GM13977 (cell line): ENCODE measurements at places on chromosomes 2 and 18.

DNA sequence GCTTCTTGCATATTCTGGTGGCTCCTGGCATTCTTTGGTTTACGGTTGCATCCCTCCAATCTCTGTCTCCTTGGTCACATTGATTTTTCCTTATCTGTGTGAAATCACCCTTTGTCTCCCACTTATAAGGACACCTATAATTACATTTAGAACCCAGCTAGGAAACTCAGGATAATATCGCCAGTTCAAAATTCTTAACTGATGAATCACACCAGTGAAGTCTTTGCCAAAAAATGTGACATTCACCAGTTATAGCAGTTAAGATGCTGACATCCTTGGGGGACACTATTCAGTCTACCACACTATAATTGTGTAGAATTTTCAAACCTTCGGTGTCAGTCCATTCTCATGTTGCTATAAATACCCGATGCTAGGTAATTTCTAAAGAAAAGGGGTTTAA is 320.2 kb downstream of the TMX3 start:
- DNase-seq: no peak

DNA sequence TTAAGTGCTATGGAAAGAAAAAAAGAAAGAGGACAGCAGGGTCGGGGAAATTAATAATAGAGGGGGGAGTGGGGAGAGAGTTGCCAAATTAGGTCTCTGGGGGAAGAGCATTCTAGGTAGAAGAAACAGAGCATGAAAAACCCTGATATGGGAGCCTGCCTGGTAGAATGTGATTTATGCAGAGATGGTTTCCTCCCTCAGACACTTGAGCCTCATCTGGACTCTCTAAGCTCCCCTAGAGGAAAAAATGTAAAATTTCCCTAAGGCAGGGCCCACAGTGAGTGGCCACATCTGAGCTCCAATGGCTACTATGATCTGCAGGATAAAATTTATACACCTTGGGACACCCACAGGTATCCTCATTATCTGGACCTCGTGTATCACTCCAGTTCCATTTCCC is 20.6 kb upstream of the EPAS1 start:
- DNase-seq: no peak

DNA sequence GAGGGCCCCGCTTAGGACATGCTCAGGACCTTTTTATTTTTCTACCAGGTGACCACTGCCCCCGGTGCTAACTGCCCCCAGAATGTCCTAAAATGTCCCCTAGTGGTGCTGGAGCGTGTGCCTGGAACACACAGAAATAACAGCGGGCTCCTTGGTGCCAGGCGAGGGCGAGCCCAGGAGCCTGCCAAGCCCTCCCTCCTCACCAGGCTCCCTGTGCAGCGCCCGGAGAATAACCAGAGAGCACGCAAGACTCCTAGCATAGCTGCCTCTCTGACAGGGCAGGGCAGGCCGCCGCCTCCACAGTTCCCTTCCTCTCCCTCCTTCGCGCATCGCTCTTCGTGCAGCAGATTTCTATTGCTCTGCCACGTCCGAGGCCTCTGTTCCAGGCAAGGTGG is 84.3 kb upstream of the ZNF516 start:
- DNase-seq: no peak

DNA sequence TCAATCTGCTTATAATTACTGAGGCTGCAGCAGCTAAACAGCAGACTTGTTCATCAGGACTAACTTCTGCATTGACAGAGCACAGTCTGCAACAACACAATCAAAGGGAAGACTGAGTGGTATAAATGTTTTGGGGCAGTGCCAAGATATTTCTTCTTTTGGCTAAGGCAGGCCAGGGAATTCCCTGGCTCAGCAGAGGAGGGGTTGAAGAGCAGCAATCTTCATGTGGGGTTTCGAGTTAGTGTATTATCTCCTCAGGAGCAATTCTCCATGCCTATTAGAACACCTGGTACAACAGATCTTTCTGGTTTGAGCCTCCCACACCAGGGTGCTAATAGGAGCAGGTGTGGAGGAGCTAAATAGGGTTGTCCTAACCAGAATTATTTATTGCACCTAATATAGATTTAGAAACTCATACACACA is 103.0 kb upstream of the STK17B start:
- no peak for DNase-seq

- no peak for DNase-seq
Observed at GRCh38 chr2:238665919-238666318, 182.0 kb upstream of the TWIST2 start.

DNA sequence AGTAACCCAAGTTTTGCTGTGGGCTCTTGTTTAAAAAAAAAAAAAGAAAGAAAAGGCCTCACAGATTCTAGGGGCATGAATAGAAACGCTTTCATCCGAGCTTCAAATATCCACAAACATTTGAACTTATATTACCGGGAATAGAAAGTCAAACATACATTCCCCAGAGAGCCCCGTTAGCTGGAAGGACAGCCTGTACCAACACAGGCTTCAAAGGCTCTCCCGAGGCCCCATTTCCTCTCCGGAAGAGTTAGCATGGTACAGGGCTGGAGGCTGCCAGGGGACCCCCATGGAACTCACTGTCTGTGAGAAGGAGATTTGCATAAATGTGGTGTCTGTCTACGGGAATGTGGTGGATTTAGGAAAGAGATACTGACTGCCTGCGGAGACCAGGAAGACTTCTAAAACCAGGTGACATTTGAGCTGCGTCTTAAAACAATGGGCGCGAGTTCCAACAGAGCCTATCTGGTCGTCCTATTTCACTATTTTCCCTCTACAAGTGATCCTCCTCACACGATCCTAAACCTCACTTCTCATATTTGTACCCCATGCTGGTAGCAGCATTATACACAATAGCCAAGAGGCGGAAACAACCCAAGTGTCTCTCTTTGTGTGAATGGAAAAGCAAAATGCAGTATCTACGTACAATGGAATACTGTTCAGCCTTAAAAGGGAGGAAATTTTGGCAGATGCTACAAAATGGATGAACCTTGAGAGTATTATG is 820 bp upstream of the MATN3 start:
- DNase-seq: no peak

GRCh38 chr2:232120911-232121310 is 159.4 kb downstream of the DIS3L2 start:
- no peak for DNase-seq

- DNase-seq: no peak
Observed at GRCh38 chr2:180657054-180657453, 323.4 kb upstream of the UBE2E3 start.

GRCh38 chr2:194619366-194619765 is 1037.7 kb upstream of the SLC39A10 start:
- no peak for DNase-seq

- no peak for DNase-seq
Observed at GRCh38 chr2:230914886-230915285, 10.2 kb downstream of the GPR55 start.

DNA sequence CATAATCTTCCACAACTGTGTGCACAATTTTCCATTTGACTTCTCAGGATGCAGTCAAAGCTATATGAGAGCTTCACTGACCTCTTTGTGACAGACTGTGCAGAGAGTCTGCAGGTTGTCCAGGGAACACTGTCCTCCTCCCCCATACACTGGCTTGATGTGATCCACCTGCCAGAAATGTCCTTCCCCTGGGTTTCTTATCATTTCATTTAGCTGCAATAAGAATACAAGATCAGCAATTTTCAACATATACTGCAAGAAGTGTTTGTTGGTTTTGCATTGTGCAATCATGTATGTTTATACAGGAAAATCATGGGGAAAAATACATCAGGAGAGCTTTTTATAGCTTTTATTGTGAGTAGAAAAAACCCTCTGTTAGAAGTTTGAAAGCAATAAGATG is 150.7 kb downstream of the RAB3GAP1 start:
- DNase-seq: no peak

- peak; percentile 21 for DNase-seq
Observed at GRCh38 chr2:240645801-240646175, 20.5 kb downstream of the GPR35 start.

DNA sequence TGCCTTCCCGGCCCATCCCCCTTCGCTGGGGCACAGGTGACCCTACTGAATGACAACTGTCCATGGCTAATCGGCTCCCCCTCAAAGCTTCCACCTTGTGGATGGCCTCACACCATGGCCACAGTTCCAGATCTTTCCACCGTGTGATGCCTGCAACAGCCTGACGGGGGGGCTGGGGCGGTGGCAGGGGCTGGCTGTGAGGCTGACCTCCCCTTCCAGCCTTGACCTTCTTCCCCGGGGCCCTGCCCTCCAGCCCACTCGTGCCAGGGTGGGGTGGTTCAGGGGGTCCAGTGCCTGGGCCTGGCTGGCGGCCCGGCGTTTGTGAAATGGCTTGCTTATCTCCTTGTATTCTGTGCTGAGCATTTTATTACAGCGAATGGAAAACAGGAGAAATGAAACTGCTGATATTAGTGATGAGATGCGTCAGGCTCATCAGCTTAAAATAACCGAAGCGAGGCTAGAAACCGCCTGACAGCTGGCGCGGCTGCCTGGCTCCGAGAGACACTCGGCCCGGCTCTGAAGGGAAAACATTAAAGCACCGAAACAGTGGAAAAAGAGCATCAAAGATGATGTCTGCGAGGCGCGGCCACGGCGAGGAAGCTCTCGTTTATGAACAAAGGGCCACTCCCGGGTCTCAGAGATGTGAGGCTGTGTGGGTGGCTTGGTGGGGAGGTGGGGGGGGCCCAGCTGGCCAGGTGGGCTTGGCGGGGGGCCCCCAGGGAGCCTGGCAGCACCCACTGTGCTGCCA is 916 bp upstream of the PDCD1 start:
- peak; percentile 92 for DNase-seq

GRCh38 chr2:185441486-185442005 is 297.1 kb upstream of the FSIP2 start:
- DNase-seq: no peak

DNA sequence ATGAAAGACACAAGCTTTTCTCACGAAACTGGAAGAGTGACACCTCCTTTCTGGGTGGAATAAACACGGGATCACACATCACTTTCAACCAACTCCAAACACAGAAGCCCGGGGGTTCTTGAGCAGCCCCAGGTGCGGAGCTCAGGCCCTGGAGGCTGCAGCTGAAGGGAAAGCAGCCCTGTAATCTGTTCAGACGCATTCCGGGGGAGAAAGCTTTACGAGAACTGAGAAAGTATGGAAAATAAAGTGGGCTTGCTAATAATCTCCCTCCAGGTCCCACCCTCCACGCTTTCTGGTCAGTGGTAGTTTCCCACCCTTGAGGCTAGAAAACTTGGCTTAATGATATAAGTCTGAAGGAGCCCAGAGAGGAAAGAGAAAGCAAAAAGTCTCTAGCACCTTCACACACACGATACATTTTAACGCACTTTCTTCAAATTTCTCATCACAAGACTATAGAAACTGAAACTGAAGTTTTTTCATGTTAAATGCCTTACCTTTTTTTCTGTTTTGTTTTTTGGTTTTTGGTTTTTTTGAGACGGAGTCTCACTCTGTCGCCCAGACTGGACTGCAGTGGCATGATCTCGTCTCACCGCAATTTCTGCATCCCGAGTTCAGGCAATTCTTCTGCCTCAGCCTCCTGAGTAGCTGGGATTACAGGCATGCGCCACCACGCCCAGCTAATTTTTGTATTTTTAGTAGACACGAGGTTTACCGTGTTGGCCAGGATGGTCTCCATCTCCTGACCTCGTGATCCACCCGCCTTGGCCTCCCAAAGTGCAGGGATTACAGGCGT is 141.3 kb downstream of the AFF3 start:
- DNase-seq: peak; percentile 63

- DNase-seq: no peak
Observed at GRCh38 chr2:106147159-106147558, 46.9 kb downstream of the UXS1 start.

- DNase-seq: no peak
Observed at GRCh38 chr2:196166876-196167275, 4.5 kb downstream of the STK17B start.

DNA sequence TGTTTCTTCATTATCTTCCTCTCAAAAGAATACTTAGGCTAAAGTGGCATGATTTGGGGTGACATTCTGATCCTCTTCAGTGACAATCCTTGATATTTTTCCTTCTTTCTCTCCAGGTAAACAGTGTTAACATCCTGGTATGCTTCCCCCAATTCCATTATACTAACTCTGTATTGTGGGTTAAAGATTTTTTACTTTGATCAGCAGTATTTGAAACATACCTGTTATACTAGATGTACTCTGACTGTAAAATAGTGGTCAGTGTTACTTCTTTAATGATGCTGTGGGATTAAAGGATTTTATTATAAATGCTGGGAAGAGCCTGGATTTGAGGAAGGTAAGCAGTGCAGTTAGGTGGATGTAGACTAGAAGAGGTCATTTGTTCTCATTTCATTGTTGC is 48.8 kb downstream of the MSH2 start:
- no peak for DNase-seq

DNA sequence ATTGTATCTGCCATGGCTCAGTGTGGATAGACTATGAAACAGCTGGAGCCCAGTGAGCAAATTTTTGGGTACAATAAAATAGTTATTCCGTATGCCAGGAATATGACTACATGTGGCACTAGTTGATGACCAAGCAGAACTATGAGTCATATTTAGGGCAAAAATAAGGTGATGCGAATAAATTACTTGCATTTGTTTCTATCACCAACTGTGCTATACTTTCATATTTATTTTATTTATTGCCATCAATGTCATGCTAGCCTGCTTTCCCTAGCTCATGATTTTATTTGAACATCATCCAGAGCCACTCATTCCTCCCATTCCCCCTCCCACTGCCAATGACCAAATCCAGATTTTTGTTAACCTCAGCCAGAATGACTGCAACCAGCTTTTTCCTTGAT is 13.3 kb upstream of the FAP start:
- DNase-seq: no peak

DNA sequence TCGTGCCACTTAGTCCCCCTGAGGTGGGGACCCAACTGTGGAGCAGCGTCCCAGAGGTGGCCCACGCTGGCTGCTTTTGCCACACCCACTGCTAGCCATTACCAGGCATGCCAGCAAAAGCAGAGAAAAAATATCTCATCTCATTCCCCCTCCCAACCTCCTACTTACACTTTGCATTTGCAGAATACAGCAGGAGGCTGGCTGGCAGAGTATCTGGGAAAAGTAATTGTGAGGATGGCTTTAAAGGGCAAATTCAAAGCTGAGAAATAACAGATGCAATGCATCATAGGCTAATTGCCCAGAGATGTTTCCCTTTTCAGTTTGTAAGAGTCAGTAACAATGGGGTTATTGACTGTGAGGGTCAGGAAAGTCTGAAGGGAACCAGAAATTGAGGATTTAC is 438.1 kb upstream of the DSEL start:
- no peak for DNase-seq

DNA sequence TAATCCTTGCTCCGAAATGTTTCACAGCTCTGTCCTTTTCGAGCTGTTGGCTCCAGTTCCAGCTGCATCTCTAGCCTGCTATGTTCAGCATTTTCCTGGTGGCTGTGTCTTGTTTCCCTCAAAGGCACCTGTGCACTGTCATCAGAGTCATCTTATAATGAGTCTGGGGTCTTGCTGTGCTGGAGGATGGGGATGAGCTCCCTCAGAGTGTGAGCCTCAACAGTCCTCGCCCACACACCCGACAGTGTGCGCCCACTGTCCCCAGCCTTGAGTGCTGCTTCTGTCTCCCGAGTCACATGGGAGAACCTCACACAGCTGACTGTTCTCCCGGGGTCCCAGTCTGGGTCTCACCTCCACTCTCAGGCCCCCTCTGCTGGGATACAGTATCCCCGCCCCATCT is 25.4 kb downstream of the SPP2 start:
- no peak for DNase-seq
